ENCODE measurements at places on chromosomes 4 and X.

- no peak for DNase-seq
Observed at GRCh38 chrX:34112459-34112858, 19.7 kb downstream of the FAM47A start.

DNA sequence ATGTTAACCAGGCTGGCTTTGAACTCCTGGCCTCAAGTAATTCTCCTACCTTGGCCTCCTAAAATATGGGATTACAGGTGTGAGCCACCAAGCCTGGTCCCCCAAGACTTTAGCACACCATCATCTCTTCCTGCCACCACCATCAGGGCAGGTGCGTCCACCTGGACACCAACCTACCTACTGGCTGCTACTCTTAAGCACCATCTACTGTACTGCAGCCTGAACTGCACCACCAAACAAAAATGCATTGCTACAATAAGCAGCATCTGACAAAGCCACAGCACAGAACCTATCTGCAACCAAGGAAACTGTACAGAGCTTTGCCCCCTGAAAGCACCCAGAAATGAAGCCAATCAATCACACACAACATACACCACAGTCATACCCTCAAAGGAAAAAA, 139.7 kb downstream of the EFHC2 start:
- no peak for DNase-seq

DNA sequence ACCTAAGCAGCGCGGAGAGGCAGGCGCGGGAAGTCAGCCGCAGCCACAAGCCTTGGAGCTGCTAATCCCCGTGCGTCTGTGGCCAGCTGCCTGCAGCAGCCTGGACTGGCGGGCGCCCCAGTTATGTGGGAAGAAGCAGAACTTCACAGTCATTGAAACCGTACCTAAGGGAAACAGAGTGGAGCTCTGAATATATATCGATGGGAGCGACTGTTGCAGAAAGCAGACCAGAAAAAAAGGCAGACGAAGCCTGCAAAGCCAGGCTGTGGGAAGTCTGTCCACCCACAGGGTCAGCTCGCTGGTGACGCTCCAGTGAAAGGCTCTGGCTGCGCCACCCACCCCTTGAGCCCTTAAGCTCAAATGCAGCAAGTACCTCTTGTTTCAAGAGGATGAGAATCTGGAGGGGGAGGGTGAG, 24.7 kb downstream of the KCNE5 start:
- no peak for DNase-seq

- no peak for DNase-seq
Observed at GRCh38 chr4:181819946-181820345, 423.3 kb upstream of the TENM3 start.

GRCh38 chrX:40279762-40280161, 182.0 kb upstream of the BCOR start:
- no peak for DNase-seq

- DNase-seq, result no peak
Observed at GRCh38 chr4:152901205-152901604, 34.9 kb upstream of the FHDC1 start.

DNA sequence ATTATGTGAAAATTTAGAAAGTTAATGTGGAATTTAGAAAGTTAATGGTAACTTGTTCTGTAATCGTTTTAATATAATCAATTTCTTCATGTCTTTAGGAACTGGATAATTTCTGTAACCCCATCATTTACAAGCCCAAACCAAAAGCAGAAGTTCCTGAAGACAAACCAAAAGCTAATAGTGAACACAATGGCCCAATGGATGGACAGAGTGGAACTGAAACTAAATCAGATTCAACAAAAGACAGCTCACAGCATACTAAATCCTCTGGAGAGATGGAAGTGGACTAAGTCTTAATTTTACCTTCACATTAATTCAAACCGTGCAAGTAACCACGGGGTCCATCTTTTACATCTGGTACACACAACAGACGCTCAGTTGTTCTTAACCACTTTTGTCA, 48.1 kb upstream of the PLK4 start:
- DNase-seq, result peak; percentile 2

GRCh38 chr4:3637326-3638016, 105.2 kb upstream of the LRPAP1 start:
- no peak for DNase-seq

DNA sequence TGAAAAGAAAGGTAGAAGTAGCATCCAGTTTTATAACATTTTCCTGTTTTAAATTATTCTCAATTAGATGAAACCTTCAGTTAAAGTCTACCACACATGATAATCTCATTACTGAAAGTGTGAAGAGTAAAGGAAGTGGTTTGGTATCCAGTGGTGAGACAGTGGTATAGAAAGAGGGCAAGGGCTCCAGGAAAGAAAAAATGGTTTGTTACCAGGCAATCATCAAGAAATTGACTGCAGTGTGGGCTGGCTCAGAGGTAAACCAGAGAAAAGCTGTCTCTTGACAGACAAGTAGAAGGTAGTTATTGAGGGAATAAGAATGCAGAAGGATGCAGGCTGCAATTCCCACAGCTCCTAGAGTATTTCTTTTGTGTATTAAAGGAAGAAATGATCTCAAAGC, 406.2 kb downstream of the TLL1 start:
- no peak for DNase-seq

GRCh38 chrX:33032700-33033099, 178.6 kb downstream of the DMD start:
- DNase-seq, result no peak

GRCh38 chrX:24260842-24261550, 52.9 kb downstream of the SUPT20HL2 start:
- DNase-seq, result no peak

GRCh38 chrX:7316887-7317286, 168.9 kb upstream of the PUDP start:
- no peak for DNase-seq

- DNase-seq, result no peak
Observed at GRCh38 chr4:140533951-140534480, 10.0 kb downstream of the ELMOD2 start.

DNA sequence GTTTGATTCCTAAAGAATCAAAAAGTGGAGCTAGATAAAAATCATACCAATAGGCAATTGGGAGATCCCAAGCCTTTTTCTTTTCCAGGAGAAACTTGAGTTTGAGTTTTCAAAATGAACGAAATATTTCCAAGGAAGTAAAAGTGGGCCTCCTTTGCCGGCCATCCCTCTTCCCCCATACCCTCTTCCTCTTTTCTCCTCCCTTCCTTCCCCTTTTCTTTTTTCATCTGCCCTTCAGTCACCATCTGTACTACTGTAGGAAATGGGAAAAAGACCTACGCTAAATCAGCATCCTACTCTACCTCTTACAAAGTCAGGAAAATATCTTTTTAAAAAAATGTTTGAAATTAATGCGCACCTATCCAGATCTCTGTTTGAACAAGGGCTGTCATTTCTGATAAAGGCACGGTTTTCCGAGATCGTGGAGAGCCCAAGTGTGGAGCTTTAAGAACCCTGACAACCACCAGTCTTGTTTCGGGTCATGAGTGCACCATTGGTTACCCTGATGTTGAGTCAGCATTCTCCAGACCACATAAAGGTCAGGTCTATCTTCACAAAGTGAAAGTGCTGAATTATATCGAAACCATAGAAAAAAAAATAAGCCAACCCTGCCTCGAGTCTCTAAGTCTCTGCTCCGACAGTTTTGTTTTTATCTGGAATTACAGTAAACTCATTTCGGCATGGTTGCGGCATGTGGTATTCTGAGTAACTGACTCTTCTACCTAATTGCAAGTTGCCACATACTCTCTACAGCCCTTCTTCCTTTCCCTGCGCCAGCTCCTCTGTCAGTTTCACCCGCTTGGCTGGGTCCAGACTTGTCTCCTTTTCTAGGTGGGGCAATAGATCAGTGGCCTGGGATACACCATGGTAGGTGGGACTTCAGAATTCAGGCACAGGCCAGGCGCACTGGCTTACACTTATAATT, 140.2 kb upstream of the KLF3 start:
- DNase-seq, result peak; percentile 90

- no peak for DNase-seq
Observed at GRCh38 chr4:79141530-79141929, 184.3 kb downstream of the NAA11 start.

DNA sequence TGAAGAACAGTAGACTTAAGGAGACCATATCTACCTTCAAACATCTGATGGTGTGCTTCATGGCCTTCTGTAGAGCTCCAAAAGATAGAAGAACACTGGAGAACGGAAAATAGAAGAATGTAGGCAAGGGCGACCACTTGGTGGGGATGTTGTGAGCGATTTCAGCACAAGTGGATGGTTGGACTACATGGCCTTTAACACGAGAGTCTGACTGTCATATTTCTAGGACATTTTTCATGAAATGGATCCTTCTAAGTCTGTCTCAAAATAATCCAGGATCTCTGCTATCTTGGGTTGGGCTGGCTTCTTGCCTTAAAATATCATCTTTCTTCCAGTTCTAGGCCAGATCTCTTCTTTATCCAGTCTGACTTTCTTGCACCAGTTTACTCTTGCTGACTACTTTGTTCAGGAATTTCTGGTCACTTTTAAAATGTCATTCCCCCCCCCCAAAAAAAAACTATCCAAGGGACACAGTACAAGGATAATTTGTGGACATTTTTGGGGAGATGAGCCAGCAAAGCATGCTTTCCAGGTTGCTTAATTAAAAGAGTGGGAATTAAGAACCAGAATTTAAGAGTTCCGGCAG, 1.2 kb upstream of the MID1IP1 start:
- DNase-seq, result no peak

DNA sequence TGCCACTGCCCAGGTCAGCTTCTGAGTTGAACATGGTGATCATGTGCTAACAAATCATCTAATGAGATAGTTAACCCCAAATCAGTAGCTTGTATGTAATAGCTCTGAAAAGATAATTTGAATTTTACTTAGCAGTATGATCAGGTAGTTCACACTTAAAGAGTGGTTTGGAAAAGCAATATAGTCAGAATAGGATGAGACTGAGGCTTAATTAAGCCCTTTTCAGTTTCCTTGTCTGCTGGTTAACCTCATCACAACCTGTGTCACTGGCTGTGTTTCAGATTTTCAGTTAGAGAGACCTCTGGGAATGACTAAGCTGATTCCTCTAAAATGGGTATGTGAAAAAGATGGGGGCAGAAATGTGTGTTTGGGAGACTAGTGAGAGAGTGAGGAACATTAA, 38.1 kb downstream of the GPR174 start:
- DNase-seq, result no peak

DNA sequence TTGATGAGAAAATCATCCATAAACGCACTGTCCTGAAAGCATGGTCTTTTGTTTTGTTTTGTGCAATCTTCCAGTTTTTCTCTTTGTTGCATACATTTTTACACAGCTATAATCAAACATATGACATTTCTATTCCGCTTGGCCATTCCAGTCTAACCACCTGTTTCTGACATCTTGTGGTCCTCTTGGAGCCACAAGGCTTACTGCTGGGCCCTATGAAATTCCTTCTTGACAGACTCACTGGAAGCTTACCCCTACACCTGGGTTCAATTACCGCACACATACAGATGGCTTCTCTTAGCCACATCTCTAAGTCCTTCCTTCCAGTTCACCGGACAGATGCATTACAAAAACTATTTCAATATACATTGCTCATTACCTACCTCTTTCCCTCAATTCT, 72.4 kb downstream of the PAPSS1 start:
- no peak for DNase-seq

- no peak for DNase-seq
Observed at GRCh38 chr4:5448221-5448620, 260.1 kb downstream of the EVC2 start.

DNA sequence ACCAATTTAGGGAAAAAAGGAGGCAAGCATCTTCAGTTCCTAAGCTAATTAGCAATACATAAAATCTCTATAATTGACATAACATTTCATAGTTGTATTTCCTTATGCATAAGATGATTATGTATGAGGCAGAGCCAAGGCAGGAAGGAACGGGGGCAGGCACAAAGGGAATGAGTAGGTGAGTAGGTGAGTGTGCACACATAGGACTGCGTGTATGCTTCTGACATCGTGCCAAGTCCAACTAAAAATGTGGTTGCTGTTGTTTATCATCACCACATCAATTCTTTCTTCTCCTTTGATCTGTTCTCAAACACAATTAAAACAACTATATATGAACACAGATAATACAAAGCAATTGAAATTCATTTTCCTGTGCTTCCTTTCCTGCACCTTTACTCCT, 131.2 kb downstream of the UNC5C start:
- DNase-seq, result no peak

GRCh38 chr4:41178372-41179370, 35.7 kb downstream of the APBB2 start:
- DNase-seq, result peak; percentile 35

GRCh38 chr4:1592709-1593417, 91.2 kb downstream of the FAM53A start:
- DNase-seq, result no peak

DNA sequence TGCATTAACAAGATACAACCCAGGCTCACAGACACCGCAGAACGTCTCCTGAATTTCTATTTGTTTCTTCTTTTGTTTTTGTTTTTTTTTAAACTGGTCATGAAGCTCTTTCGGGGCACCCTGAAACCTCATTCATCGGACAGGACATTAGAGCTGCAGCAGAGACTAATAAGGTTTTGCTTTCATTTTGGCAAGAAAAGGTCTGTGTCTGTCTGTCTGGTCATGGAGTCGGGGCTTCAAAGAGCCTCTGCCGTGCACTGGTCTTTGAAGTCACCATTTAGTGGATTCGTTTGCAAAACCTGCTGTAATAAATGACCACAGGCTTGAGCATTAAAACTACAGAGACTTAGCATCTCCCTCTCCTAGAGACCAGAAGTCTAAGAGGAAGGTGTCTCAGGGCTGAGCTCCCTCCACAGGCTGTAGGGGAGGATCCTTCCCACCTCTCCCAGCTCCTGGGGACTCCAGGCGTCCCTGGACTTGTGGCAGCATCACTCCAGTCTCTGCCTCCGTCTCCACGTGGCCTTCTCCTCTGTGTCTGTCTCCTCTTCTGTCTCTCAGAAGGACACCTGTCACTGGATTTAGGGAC, 247.5 kb downstream of the CRLF2 start:
- DNase-seq, result peak; percentile 46

GRCh38 chr4:148029781-148030180, 297.9 kb downstream of the ARHGAP10 start:
- no peak for DNase-seq

GRCh38 chr4:144565527-144566195, 80.3 kb upstream of the HHIP start:
- DNase-seq, result no peak

- DNase-seq, result no peak
Observed at GRCh38 chrX:45322820-45323219, 122.1 kb upstream of the DIPK2B start.

- DNase-seq, result no peak
Observed at GRCh38 chr4:2932321-2932950, 30.8 kb downstream of the NOP14 start.

- no peak for DNase-seq
Observed at GRCh38 chrX:48531358-48531959, 8.1 kb upstream of the TBC1D25 start.

- DNase-seq, result no peak
Observed at GRCh38 chr4:156634612-156635011, 337.0 kb downstream of the PDGFC start.

DNA sequence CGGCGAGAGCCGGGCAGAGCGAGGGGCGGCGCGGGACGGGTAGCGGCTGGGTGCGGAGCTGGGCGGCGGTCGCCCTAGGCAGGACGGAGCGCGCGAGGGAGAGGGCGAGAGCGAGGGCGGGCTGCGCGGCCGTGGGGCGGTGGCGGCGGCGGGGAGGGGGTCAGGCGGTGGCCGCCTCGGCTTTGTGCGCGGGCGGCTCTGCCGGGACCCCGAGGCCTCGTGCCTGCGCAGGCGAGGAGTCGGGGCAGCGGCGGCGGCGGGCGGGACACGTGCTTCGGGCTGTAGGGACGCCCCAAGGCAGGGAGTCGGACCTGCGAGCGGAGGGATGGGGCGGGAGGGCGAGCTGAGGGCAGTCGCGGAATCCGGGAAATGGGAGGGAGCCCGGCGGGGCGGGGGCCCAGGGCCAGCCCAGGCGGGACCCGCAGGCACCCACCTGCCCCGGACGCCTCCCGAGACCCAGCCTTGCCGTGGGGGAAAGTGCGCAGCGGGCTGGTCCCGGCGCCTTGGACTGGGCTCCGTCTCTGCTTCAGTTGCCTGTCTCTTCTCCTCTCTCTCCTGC, 465 bp downstream of the BMPR1B start:
- DNase-seq, result no peak
